Stimulated activated CD8-positive, alpha-beta memory T cell treated with anti-CD3 and anti-CD28 coated beads, Interleukin-4, amount 100 ng/mL, for 4 hours (primary cell): ENCODE measurements at places on chromosomes 4 and X.

DNA sequence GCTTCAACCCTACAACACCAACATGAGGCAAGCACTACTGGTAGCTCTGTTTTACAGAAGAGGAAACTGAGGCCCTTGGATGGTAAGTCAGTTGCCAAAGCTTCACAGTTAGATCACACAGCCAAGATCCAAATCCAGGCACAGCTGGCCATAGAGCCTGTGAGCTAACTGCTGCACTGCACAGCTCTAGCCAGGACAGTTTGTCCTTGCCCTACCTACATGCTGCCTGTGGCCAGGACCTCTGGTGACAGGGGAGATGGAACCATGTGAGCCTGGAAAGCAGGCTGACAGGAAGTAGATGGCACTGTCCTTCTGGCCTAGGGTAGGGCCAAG, 257.8 kb downstream of the FBXW7 start:
- DNase-seq, result no peak

GRCh38 chr4:41638203-41638602, 100.2 kb downstream of the LIMCH1 start:
- no peak for DNase-seq

- no peak for DNase-seq
Observed at GRCh38 chr4:24266951-24267722, 317.2 kb downstream of the DHX15 start.

DNA sequence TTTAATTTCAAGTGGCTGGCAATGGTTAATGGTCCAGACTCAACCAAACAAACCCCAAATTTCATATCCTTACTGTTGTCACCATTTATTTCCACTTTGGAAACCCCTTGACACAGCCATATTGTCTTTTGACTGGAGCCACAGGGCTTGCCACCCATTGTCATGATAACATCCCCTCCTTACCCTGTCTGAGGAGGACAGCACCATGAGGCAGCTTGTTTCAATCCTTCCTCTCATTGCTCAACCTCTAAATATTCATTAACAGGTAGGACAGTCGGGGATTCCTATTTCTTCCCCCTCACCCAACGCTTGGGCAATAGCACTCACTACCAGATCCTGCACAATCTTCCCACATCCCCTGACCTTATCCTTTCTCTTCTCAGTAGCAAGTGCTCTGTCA, 92.1 kb downstream of the CEP135 start:
- no peak for DNase-seq

DNA sequence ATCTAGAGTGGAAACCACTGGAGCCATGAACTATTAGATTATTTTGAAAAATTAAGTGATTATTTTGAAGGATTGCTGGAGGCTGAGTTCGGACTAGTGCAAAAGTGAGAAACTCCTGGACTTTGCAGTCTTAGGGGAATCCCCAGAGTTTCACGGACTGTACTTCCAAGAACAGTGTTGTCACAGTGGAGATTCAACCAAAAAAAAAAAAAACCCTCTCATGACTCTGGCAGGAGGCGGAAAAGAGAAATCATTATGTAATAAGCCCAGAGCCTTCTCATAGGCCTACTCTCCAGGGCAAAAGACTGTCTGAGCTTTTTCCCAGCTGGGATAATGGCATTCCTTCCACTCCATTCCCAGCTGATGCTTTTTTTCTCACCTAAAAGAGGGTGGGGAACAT, 16.8 kb upstream of the C4orf51 start:
- DNase-seq, result no peak

DNA sequence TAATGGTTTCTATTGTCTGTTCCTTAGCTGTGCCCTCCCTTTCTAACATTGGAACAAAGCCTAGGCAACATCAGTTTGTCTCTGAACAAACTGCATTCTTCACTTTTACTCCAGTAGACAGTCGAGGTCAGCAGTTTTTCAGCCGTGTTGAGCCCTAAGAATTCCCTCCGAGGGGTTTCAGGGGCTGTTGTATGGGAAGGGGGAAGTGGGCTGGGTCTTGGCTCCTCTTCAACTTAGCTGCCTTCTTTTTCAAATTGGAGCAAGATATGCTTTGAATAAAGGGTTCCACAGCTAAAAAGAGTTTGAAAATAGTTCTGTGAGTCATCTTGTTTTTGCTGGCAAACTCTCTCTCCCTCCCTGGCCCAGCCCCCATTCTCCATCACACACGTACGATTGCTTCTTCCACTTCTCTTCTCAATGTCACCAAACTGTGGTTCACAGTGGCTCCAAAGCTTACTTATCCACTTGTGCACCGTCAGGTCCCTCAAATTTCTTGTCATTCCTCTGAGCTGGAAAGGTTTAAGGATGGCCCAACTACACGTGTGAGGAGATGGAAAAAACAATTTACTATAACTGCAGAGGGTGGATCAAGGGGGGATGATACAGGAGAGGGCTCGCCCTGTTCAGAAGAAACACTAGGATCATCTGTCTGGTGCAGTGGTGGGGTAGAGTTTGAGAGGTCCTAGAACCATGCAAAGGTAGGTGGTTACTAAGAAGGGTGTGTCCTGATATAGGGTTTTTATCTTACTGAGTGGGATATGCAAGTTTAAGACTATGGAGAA, 9.2 kb upstream of the MAML3 start:
- no peak for DNase-seq

GRCh38 chr4:58093352-58093751, 983.2 kb upstream of the IGFBP7 start:
- no peak for DNase-seq

DNA sequence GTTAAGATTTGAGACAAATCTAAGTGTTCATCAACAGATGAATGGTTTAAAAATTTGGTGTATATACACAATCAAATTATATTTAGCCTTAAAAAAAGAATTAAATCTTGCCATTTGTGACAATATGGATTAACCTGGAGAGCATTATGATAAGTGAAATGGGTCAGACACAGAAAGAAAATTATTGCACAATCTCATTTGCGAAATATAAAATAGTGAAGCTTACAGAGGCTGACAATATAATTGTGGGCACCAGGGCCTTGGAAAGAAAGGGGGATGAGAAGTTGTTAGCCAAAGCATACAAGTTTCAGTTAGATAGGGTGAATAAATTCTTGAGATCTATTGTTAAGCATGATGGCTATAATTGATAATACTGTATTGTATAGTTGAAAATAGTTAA, 883.0 kb downstream of the TECRL start:
- DNase-seq, result no peak

DNA sequence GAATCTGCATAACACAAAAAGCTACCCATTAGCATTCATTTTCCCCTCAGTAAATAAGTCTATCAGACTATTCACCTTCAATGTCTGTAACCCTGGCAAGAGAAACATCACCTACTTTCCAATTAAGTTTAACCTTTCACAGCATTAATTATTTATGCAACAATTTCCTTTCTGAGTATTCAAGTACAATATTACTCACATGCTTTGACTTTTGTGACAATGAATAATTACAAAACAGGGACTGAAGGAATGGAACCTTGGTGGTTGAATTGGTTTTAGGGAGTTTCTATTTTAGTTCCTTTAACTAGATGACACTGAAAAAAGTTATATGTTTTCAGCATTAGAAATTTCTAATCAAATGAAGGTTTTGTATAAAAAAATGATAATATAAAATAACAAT, 932.3 kb upstream of the EPHA5 start:
- no peak for DNase-seq

DNA sequence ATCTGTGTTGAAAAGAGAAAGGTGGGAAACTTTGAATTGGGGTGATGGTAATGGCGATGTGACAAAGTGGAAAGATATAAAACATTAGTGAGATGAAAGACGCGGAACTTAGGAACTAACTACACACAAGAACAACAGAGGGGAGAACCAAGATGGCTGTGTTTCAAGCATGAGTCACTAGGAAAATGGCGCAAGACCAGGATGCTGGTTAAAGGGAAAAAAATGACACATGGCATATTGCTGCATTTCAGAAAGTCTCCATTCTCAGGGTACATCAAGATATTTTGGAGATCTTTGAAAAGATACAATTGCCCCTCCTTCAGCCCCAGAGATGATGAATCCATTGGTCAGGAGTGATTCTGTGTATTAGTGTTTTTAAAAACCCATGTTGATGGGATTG, 164.4 kb downstream of the FBXO8 start:
- DNase-seq, result no peak

GRCh38 chr4:70380578-70380977, 2.4 kb upstream of the SMR3B start:
- no peak for DNase-seq

DNA sequence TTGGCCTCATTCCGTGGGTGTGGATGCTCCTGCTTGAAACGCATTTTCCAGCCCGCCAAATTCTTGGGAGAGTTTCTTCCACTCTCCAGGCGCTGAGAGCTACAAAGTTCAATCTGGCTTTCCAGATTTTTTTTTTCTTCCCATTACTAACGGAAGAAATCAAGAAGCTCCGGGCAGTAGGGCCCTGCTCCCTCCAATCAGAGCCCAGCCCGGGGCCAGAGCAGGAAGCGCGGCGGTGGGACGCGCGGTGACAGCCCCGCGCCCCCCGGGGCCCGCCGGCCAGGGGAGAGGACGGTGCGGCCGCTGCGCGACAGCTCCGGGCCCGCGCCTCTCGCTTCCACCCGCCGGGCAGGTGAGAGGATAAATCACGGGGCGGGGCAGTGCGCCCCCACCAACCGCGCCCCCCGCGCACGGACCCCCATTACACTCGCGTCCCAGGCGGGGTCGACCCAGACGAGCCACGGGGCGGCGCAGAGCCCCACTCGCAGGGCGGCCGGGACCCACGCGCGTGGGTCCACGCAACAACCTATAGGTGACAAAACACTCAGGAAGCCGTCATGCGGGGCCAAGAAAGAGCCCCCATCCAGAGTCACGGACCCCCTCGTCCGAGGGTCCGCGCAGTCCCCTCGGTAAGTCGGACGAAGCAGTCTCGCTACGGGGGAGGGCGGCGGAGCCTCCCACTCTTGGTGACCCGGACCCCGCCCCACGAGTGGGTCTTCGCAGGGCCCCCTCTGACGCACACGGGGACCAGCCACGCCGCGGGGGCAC, 868 bp downstream of the AFAP1 start:
- no peak for DNase-seq

GRCh38 chr4:115780835-115781234, 667.4 kb upstream of the NDST4 start:
- DNase-seq, result no peak

GRCh38 chr4:146900295-146900694, 45.4 kb downstream of the TTC29 start:
- DNase-seq, result no peak

GRCh38 chr4:150379454-150379853, 202.5 kb upstream of the MAB21L2 start:
- no peak for DNase-seq

- DNase-seq, result no peak
Observed at GRCh38 chr4:148017801-148018200, 285.9 kb downstream of the ARHGAP10 start.

DNA sequence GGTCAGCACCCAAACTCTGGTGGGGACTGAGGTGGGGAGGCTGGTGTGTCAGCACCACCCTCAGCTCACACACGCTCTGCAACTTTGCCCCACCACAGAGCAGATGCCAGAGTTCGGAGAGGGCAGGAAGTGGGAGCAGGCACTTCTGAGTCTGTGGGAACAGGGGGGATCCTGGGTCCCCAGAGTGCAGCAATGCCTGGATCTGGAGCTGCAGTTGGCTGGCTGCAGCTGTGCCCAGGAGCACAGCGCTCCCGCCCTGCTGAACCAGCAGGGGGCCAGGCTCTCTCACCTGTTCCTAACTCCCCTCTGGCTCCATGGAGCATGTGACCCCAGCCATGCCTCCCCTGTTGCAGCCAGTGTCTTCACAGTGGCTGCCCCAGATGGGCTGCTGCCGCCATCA, 252.4 kb downstream of the SPOCK3 start:
- DNase-seq, result no peak
